NCI-H187 treated with DMSO at 0.1 percent for 48 hours (cell line): ENCODE measurements at places on chromosomes 2 and 18.

DNA sequence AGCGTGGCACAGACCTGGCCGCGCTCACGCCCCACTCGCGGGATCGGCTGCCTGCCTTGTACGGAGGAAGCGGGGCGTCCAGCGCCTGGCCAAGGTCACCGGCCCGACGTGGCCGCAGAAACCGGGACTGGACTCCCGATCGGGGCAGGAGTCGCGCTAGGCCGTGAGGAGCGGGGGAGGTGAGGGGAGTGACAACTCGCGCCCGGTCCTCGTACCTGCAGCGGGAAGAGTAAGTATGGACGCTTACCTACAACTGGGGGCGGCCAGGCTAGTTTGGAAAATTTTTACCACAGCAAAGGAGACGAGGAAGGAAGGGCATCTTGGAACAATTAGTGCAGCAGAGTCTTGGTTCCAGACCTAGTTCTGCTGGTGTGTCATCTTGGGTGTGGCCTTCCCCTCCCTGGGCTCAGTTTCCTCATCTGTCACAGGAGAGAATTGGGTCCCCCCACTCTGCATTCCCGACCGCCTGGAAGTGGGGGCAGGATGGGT lies 693 bp downstream of the UBE2F start:
- DNase-seq: no peak

- no peak for DNase-seq
These were observed 204.6 kb upstream of the TNP1 start for GRCh38 chr2:217064234-217065011.

- DNase-seq: no peak
These were observed 116.2 kb upstream of the ST6GAL2 start for GRCh38 chr2:107001964-107002696.

GRCh38 chr18:25862881-25863600 lies 227.4 kb downstream of the SS18 start:
- no peak for DNase-seq

- no peak for DNase-seq
These were observed 48.6 kb downstream of the CYB5A start for GRCh38 chr18:74243127-74243526.

GRCh38 chr2:156077041-156077742 lies 255.3 kb downstream of the NR4A2 start:
- DNase-seq: no peak

DNA sequence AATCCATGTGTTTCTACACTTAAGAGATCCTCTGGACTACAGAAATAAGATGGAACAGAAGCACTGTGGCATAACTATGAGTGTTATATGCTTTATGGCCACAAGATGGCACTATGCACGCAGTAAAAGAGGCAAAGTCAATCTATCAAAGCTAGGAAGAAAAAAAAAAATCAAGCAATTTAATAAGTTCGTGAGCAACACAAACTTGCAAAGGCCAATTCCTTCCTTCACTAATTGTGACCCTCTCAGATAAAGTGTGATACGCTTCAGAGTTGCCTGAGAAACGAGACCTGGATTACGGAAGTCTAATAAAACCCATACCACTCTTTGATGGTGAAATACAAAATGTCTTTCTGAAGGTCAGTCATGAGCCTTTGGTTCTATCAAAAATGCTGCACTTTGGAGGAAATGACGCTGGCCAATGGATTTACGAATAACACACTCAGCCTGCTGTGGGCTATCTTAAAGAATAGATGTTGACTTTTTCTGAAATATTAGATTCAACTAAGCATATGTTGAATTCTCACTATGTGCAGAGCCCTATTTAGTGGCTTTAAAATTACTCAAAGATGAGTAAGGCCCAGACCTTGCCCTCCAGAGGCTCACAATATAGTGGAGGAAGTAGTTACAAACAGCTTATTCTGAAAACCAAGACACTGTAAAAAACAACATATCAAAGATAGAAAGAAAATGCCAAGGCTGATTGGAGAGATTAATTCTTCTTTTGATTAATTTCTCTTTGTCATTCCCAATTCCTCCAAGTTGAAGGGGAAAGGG lies 35.5 kb upstream of the TTR start:
- DNase-seq: peak; percentile 22

GRCh38 chr18:37293359-37293758 lies 272.2 kb downstream of the CELF4 start:
- DNase-seq: no peak

GRCh38 chr2:45743531-45744396 lies 92.3 kb downstream of the PRKCE start:
- DNase-seq: no peak

DNA sequence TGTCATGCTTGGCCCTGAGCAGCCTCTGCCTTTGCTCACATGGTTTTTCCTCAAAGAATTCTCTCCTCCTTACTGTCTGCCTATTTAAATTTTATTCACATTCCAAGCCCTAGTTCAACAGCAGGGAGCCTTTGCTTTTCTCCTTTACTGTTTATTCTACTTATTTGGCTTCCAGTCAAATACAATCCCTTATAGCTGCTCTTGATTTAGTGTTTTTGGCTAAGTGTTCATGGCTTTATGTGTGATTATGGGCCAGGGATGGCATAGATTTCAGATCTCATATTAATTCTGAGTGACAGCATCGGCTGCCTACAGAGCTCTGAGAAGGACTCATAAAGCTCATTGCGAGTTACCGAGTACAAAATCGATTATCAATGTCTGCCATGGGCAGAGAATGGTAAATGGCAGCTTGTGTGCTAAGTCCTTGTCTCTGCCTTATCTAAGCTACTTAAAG lies 106.7 kb downstream of the METTL8 start:
- no peak for DNase-seq

DNA sequence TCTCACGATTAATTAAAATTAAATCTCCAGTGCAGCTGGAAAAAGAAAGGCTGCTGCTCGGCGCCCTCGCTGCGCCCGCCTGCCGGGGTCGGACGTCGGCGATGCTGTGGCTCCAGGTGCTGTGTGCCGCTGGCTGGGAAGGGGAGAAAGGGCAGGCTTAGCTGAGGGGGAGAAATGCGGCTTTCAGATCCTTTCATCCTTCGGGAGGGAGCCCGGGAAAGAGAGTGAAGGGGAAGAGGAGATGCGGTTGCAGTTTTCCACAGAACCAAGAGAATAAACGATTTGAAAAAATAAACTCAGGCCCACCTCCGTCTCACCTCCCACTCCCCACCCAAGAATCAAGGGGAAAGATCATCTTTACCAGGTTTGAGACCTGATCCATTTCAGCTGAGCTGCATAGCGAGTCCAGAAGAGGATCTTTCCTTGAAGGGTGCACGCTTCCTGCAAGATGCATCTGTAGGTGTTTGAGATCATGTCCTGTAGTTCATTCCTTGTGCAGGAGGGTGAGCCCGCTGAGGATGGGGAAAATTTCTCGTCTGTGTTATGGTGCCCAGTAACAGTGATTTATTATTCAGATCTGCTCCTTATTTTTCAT lies 495 bp downstream of the TMEM169 start:
- DNase-seq: no peak

GRCh38 chr18:79191956-79192355 lies 122.8 kb downstream of the ATP9B start:
- no peak for DNase-seq

DNA sequence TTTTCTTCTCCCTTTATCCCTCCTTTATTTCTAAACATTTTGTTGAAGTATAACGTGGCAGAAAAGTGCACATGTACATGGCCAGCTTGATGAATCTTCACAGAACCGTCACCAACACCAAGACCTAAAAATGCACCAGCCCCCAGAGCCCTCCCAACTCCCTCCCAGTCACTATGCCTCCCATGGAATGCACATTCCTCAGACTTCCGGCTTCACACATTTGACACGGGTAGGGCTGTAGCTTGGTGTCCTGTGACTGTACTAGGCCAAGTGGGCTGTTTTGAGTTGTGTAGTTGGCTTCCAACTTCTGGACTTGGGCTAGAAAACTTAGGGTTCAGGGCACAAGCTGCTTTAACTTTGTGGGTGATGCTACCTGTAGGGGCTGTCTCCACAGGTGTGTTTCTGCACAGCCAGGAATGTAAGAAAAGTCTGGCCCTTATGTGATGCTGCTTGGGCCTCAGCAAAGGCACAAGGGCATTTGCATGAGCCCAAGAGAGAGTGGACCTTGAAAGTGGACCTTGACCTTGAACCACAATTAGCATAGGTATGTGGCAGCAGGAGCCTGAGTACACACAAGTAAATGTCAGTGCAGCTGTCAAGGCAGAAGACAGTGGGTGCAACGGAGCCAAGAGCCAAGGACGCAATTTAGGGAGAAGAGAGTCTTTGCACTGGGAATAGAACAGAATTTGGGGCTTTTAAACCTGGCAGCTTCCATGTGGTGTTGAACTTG lies 78.4 kb downstream of the SEPTIN10 start:
- DNase-seq: no peak

DNA sequence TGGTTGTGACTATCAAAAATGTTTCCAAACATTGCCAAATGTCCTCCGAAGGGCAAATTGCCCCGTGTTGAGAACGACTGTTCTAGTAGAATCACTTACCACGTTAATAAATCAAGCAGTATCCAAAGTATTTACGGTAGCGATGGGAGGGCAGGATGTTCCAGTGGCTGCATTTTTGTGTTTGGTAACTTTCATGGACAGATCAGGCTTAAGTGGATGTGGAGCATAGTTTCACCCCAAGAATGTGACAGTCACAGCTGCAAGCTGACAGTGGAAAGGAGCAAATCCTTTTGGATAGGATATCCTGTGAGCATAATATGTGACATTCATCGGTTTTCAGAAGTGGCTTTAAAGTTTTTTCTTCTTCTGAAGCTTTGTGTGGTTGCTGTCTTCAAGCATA lies 46.3 kb upstream of the DARS1 start:
- no peak for DNase-seq

DNA sequence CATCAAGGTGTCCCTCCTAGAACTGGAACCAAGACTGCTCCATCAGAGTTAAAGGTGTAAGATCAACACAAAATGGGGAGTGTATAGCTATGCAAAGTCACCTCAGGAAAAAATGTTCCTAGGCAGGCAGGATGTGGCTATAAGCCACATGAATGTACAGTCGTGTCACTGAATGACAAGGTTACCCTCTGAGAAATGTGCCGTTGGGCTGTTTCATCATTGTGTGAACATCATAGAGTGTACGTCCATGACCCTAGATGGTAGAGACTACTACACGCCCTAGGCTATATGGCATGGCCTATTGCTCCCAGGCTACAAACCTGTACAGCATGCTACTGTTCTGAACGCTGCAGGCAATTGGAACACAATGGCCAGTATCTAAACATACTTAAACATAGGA lies 24.5 kb downstream of the TYMS start:
- no peak for DNase-seq

- DNase-seq: no peak
These were observed 120.9 kb downstream of the DHRS9 start for GRCh38 chr2:169190197-169190775.

GRCh38 chr18:70044632-70045031 lies 97.0 kb upstream of the CD226 start:
- no peak for DNase-seq

- DNase-seq: no peak
These were observed 112.6 kb downstream of the ARHGAP28 start for GRCh38 chr18:6842081-6842480.

DNA sequence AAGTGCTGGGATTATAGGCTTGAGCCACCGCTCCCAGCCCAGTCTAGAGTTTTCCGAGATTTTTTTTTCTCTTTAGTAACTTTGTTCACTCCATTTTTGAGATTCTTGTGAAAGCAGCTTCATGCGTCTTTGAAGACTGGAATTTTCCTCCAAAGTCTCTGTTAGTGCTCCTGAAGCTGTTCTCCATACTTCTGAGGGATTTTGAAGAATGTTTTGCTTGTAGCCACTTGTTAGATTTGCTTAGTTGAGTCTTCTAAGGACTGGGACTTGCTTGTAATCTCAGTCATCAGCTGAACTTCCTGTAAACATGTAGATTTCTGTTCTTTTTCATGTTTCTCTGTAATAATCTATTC lies 234.3 kb downstream of the MYCN start:
- DNase-seq: no peak

- peak; percentile 70 for DNase-seq
These were observed 234.3 kb upstream of the NCKAP5 start for GRCh38 chr2:133802409-133803039.

DNA sequence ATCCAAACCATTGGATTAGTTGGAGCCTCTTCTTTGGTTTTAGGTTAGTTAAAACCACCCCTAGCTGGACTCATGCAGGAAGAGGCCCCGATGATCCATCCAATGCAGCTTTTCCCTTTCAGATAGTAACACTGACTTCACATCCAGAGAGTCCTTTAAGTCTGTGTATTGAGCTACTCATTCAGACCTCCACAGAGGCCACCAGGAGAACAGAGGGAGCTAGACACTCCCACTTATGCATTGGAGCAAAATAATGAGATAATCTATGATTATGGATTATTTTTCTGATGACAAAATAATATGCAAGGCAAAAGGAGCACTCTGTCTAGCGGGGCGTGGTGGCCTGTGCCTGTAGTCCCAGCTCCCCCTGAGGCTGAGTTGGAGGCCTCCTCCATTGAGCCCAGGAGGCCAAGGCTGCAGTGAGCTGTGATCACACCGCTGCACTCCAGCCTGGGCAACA lies 1.6 kb upstream of the ROCK2 start:
- no peak for DNase-seq

DNA sequence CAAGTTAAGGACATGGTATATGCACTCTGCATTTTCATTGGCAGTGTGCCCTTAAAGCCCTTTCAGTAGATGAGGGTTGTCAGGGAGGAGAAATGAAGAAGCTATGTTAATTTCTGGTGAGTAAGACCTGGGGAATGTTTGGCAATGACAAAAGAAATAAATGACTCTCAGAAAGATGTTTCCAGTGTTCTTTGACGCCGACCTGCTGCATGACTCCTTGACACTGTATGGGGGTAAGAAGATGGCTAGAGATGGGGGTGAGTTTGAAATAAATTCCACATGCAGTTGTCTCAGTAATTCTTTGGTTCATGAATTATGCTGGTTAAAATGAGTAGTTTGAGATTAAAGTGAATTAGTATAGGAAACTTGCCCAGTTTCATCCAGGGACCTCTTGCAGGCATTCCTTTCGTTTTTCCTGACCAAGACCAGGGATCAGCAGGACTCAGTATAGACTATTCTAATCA lies 5.9 kb downstream of the CCDC121 start:
- DNase-seq: no peak

GRCh38 chr2:26349690-26350089 lies 3.1 kb upstream of the ADGRF3 start:
- DNase-seq: no peak

GRCh38 chr18:22088996-22089640 lies 80.3 kb upstream of the GATA6 start:
- no peak for DNase-seq

DNA sequence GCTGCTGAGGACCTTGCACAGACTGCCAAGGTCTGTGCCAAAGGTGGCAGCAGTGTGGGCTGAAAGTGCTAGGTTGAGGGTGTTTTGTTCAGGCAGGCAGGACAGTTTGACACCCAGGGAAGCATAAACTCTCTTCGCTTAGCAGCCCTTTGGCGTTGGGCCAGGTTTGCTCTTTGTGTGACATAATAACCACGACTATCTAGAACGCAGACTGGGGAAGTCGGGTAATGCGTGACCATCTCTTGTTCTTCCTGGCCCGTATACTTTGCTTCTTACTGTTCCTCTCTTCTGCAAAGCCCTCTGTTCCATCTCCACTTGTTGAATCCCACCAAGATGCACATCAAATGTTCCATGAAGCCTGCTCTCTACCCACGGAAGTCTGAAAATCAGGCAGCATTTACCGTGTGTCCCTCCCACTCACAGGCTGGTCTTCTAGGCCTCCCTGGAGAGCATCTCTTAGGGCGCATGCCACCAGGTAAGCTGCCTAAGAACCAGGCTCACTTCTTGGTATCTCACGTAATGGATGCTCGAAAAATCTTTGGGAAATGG lies 96.7 kb upstream of the LMAN1 start:
- no peak for DNase-seq
